Karpas-422 (cell line): ENCODE measurements at places on chromosomes 3 and 15. TPM values are rescaled to one million over a fixed set of nuclear protein-coding genes. Genes with fewer than 3 reads are reported as not detected.

The SLC24A5 gene
- not detected in 2 replicates for total RNA-seq

The KLF15 gene
- total RNA-seq: not detected in 2 replicates

The DUOXA2 gene
- total RNA-seq: not detected in 2 replicates

The TNFAIP8L3 gene
- total RNA-seq: not detected in 2 replicates

The TRIM42 gene
- not detected in 2 replicates for total RNA-seq

The SMAD6 gene
- 0.89 and 1.8 TPM in 2 replicates for total RNA-seq

The RARRES1 gene
- total RNA-seq: not detected in 2 replicates

The EXD1 gene
- not detected in 2 replicates for total RNA-seq

The COMMD2 gene
- total RNA-seq: 18.8 and 33.8 TPM in 2 replicates

The STRA6 gene
- 0.18 TPM in 1 of 2 replicates, not detected in the other for total RNA-seq

The NIT2 gene
- total RNA-seq: 63.2 and 74.5 TPM in 2 replicates

The DLEC1 gene
- not detected in 2 replicates for total RNA-seq

The RBPMS2 gene
- not detected in 2 replicates for total RNA-seq

The TCTA gene
- total RNA-seq: 17.2 and 26.9 TPM in 2 replicates

The SKOR1 gene
- total RNA-seq: 0.43 and 0.45 TPM in 2 replicates

The LSAMP gene
- total RNA-seq: not detected in 2 replicates

The UROC1 gene
- not detected in 2 replicates for total RNA-seq

The MAGEF1 gene
- total RNA-seq: 50.8 and 123 TPM in 2 replicates

The CAMKV gene
- total RNA-seq: 3.2 and 7.8 TPM in 2 replicates

The TGM5 gene
- total RNA-seq: not detected in 2 replicates

The SLC41A3 gene
- total RNA-seq: 26.9 and 45.0 TPM in 2 replicates

The ASB14 gene
- total RNA-seq: 0.04 TPM in 1 of 2 replicates, not detected in the other

The ABCC5 gene
- total RNA-seq: 79.9 and 86.5 TPM in 2 replicates

The SLC28A2 gene
- total RNA-seq: not detected in 2 replicates
